ENCODE measurements at places on chromosomes 2 and 18.

GRCh38 chr2:43000242-43001054, 208.1 kb upstream of the HAAO start:
- no peak for DNase-seq

DNA sequence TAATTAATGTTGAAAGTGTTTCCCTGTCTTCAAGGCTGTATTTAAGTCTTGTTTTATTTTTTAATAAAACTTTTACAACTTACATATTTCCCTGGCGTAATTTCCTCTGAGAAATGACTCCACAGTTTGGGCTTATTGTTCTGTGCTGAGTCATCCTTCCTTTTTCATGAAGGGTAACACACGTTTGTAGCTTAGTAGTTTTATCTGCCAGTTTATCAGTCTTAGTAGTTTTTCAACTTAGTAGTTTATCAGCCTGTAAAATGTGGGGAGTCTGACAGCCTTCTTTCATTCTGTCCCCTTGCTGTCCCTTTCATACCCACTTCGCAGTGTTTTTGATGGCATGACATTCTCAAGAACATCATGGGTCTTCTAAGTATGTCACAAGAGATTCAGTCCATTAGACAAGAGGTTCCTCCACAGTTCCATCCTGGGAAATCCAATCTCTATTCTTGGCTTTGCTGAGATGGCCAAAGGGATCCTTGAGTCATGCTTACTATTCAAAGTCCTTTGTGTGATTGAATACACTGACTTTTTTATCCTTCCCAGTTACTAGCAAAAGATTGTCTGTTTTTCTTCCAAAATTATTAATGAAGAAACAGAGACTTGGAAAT, 60.0 kb upstream of the SGPP2 start:
- no peak for DNase-seq

GRCh38 chr2:12317814-12318426, 398.8 kb upstream of the TRIB2 start:
- DNase-seq: no peak

- no peak for DNase-seq
Measured at GRCh38 chr2:45554742-45555140, 56.3 kb downstream of the SRBD1 start.

DNA sequence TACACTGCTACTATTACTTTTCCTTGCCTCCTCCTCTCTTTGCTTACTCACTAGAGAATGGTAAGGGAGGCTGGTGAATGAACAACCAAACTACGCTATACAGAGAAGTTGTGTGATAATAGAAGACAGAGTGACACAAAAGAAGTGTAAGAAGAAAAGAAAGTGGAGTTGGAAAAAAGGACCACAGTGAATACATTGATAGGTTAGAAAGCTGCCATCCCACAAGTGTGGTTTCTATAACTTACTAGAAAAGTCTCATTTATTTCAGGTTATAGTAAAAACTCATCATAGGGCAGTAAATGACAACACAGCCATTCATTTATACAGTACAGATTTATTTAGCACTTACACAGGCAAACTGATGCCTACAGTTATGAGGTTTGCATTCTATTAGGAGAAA, 77.3 kb downstream of the TTC21B start:
- no peak for DNase-seq

GRCh38 chr2:46147626-46148368, 149.4 kb upstream of the EPAS1 start:
- DNase-seq: no peak

DNA sequence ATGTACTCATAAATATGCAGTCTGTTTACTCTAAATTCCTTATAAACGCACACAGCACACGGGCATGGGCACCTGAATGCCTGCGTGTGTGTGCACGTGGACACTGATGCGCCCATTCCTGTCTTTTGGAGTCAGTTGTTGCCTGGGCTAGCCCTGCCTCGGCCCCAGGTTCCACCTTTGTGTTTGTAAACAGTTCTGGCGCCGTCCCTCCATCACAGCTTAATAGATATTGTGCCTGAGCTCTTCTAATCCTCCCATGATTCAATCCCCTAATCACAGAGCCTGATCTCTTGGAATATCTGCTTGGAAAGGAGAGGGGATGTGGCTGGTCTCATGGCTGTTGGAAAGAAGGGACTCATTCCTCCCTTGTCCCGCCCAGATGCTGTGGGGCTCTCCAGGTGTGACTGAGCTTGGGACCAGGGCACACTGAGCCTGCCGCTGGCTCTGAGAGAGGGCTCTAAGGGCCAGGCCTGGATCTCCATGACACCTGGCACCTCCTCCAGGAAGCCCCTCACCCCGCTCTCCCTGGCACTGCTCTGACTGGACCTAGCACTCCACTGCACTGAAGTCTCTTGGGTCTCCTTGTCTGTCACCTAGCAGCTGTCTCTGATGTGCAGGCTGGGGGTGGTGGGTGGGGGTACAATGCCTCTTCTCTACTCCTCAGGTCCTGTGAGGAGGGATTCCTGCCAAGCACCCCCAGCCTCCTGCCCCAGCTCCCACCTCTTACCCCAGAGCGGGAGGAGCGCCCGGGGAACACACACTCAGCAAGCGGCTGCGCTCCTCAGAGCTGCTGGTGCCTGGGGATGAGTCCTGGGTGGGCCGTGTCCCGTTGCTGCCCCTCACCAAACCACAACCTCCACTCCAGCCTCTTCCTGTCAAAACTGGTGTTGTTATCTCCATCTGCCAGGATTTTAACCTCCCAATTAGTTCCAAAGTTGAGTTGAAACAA, 181.3 kb downstream of the INHBB start:
- DNase-seq: no peak

DNA sequence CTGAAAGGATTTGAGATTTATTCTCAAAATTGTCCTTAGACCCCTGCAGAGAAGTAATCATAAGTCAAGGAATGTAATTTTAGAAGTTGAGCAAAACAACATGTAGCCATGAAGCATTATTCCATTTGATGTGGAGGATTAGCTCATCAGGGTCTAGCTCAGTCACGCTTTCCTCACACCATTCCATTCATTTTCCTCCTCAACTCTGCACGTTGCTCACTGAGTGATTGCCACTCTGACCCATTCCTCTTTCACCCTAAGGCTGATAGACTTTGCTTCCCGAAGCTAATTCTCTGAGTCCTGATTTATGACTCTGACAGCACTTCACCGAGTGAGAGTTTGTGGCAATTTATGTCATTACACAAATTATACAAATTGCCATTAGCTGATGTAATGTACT, 820.6 kb upstream of the PIK3C3 start:
- no peak for DNase-seq

Measured in NCI-H1930 (cell line).